ENCODE measurements at places on chromosomes 16 and 17.

DNA sequence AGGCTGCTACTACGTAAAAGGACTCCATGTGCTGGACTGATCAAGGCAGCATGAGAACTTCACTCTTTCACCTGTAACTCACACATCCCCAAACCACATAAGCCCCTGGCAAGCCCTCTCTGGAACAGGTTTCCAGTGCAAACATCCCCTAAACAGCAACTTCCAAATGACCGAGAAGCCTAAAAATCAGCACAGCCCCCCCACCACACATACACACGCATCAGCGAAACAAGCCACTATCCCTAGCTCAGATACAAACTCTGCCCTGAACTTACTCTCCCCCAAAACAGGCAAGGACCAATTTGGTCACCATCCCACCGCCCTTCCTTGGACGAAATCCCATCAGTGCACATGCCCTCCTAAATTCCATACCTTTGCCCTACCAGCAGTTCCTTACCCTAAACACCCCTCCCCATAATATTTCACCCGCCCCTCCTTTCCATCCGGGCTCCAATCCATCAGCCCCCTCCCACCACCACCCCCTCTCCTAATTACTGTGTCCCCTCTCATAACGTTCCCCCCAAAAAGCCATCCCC lies 735 bp downstream of the LSM12 start:
- DNase-seq, result no peak

GRCh38 chr16:24538756-24539294 lies 541 bp upstream of the RBBP6 start:
- DNase-seq, result no peak

- no peak for DNase-seq
Observed at GRCh38 chr17:78124081-78124835, 4.3 kb downstream of the TMC6 start.

DNA sequence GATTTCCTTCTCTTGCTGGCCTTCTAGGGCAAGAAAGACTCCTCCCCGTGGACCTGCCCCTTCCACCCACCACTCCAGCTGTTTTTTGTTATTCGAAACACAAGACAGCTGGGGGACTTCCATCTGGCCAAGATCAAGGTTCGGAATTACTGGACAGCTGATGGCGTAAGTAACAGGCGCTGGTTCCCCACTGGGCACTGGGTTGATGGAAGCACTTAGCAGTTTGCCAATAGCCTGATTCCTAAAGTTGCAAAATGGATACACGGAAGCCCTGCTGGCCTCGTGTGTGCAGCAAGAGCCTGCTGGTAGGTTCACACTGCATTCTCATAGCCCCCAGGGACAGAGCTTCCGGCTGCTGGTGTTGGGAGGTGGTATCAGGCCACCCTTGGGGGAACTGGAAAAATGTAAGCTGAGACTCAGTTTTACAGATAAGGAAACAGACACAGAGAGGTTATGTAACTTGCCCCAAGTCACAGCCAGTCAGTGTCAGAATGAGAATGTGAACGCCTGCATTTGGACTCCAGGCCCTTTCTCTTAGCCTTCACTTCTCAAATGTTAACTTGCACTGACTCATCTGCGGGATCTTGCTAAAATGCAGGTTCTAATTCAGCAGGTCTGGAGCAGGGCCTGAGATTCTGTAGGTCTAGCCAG lies 171.7 kb downstream of the KATNIP start:
- peak; percentile 45 for DNase-seq

GRCh38 chr17:9110501-9110900 lies 89.2 kb downstream of the NTN1 start:
- DNase-seq, result no peak

DNA sequence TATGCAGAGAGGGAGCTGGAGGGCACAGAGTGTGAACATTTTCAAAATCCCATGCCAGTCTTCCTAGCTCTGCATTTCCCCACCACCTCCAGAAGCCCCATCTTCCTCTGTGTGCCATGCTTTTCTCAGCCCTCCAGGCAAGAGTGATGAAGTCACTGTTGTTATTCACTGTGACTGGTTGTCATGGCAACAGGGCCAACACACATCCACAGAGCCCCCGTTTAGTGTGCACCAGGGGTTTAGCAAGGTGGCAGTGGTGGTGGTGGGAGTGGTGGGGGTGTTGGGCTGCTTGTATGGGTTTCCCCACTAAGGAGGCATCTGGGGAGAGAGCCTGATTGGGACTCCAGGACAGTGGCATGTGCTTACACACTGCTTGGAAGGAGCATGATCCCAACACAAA lies 309.9 kb upstream of the ASIC2 start:
- no peak for DNase-seq

DNA sequence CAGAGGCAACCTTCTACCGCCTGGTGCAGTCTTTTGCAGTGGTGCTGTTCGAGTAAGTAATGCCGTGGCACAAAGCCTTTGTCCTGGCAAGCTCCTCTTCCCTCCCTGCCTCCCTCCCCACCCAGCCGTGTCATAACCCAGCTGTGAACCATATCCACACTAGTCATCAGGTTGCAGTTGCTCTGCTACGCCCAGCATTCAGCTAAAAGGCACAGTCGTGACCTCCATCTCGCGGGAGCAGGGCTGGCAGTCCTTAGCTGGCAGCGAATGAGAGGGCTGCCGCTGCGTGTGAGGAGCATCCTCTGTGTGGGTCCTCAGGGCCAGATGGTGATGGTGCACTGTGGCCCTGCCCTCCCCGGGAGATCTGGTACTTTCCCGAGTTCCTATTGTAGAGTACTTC lies 39.3 kb downstream of the CIBAR2 start:
- no peak for DNase-seq

GRCh38 chr17:44636562-44636961 lies 19.7 kb upstream of the MEIOC start:
- no peak for DNase-seq

GRCh38 chr16:19979638-19980037 lies 94.1 kb downstream of the GPR139 start:
- no peak for DNase-seq

GRCh38 chr16:81567987-81568748 lies 123.6 kb downstream of the CMIP start:
- DNase-seq, result no peak
